Cortex of kidney (tissue), 1 donor: ENCODE measurements at places on chromosomes 6 and 20.

- no peak for DNase-seq
Observed at GRCh38 chr6:161660666-161661571, 387.1 kb upstream of the AGPAT4 start.

- DNase-seq: no peak
Observed at GRCh38 chr6:159430323-159430722, 261.1 kb downstream of the FNDC1 start.

- DNase-seq: no peak
Observed at GRCh38 chr6:138541823-138542481, 42.7 kb upstream of the NHSL1 start.

- no peak for DNase-seq
Observed at GRCh38 chr20:24452498-24453127, 16.8 kb upstream of the SYNDIG1 start.

GRCh38 chr6:170279977-170280688, 10.7 kb downstream of the DLL1 start:
- DNase-seq: no peak

DNA sequence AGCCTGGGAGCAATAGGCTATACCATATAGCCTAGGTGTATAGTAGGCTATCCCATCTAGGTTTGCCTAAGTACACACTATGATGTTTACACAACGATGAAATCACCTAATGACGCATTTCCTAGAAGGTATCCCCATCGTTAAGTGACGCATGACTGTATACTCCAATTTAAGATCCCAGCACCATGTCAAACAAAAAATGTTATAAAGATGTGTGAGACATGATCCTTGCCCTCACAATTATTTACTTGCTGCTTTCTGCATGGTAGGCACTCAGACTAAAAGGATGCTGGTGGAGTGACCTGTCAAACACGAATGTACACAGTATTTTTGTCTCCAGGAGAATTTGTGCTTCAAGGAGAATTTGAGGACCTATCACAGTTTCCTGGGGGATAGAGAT, 32.3 kb downstream of the SNAP25 start:
- no peak for DNase-seq

DNA sequence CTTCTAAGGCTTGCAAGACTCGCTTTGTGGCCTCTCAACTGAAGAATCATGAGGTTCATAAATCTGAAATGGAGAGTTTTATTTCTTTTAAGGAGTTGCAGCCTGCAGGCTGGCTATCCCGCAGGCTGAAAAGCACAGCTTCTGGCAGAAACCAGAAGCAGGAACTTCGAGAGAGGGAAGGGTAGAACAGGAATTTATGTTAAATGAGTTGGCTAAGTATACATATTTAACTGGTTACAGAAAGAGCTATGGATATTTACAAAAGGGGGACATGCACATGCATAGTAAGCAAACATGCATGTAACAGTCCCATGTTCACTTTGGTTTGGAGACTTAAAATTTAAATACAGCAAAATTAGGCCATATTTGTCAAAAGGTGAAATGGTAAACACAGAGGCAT, 787.0 kb downstream of the TFAP2A start:
- DNase-seq: no peak

DNA sequence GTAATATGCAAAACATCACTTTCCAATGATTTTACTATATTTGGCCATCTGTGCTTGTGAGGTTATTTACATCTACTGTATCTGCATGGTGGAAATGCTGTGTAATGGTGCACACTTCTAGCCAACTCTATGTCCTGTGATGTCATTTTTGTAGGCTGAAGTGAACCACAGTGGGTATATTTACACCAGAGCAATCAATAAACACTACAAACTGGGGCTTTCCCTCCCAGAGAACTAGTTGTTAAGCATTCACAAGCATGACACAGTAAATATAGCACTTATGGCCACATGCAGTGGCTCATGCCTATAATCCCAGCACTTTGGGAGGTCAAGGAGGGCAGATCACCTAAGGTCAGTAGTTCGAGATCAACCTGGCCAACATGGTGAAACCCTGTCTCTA, 4.9 kb downstream of the SLC22A2 start:
- no peak for DNase-seq

GRCh38 chr20:37456948-37457347, 64.1 kb upstream of the NNAT start:
- DNase-seq: no peak

GRCh38 chr6:98295515-98296175, 538.7 kb upstream of the POU3F2 start:
- DNase-seq: no peak

DNA sequence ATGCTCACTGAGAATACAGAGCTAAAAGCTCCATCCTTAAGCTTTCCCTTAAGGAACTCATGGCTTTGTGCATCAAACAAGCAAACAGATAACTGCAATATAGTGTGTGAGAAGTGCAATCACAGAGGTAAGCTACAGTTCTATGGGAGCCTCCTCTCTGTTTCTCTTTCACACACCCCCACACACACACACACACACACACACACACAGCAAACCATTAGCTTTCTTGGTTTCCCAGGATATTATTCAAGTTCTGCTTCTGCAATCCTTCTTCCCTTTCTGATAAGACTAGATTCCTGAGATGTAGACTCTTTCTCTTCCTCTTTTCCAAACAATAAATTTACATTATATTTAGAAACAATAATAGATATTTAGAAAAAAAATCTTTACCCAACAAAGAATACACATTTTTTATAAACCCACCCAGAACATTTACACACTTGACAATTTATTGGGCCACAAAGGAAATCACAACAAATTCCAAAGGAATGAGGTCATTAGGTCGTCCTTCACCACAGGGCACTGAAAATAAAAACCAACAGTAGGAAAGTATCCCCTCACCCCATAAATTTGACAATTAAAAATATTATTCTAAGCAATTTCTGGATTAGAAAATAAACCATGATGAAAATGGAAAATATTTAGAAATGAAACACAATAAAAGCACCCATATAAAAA, 9.3 kb upstream of the GFOD1 start:
- DNase-seq: no peak

DNA sequence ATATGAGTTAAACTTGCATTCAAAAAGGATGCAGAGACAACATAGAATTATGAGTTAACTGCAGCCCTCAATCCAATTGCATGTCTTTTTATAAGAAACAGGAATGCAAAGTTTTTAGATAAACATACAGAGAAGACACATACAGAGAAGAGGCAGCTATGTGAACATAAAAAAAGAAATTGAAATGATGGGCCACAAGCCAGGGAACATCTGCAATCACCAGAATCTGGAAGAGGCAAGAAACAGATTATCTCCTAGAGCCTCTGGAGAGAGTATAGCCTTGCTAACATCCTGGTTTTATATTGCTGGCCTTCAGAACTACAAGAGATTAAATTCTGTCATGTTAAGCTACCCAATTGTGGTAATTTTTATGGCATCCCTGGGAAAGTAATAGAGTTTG, 257.2 kb upstream of the EYS start:
- no peak for DNase-seq

- no peak for DNase-seq
Observed at GRCh38 chr20:56626367-56627121, 2.6 kb upstream of the TFAP2C start.

DNA sequence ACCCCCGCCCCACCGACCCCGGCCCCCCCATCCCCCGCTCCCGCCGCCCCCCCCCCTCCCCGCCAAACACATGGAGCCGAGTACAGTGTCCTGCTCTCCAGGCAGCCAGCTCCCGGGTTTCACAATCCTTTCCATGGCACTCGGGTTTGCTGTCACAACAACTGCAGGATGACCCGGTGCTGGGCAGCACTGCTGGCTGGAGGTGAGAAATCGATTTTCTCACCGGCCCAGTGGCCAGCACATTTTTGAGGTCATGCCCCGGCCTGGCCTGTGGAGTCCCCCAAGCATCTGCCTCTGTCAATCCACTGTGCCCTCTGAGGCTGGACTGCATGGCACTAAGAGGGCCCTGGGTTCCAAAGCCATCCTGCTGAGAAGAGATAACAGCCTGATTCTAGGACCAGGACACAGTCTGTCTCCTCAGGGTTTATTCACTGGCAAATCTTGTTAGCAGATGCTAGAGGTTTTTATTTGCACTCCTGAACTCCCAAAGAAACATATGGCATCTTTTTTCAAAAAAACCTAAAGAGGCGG, 129.5 kb downstream of the NFATC2 start:
- DNase-seq: no peak

GRCh38 chr6:37620519-37620918, 77.2 kb downstream of the MDGA1 start:
- DNase-seq: no peak

DNA sequence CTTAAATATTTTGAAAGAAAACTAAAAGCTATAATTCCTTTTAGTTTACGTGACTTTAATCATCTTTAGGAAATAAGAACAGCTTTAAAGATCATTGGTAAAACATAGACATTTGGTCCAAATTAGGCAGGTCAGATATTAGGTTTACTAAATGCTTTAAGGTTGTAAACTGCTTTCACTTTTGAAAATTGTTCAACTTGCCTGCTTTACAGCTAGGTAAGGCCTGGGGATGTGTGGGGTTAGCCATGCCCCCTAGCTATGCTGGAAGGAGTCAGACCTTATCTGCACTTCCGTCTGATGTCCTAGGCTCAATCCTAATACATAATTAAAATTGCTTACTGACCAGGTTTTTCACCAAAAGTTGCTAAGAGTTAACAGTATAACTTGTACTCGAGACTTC, 30.5 kb upstream of the TPD52L1 start:
- no peak for DNase-seq

DNA sequence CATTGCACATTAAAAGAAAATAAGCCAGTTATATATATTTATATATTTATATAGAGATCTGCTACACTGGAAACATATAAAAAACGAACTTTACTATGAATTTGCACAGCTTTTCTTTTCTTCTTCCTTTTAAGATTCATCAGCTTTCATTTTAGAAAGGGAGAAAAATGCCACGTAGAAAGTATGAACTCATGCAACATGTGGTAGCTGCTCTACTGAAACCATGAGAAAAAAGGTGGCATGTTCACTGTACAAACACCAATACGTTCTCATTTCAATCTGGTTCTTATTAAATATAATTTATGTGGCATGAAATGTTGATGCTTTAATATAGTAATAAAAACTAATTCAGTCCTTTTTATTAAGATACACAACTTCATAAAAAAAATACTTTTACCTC, 68.8 kb upstream of the THEMIS start:
- no peak for DNase-seq

DNA sequence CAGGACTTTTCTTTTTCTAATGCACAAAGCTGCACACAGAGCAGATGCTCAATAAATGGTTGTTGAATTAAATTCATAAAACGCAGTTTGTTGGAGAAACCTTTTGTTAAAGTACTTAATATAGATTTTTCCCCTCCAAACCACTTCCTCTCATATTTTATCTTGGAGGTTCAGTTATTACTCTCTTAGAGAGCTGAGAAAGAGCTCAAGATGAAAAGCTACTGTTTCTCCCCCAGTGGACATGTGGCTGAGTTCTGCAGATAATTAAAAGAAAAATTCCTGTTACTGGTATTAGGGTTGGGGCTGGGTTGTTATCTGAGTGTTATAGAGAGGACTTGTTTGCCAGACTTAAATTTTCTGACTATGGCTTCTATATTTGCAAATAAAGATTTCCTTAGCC, 294.0 kb downstream of the TBC1D7 start:
- no peak for DNase-seq

DNA sequence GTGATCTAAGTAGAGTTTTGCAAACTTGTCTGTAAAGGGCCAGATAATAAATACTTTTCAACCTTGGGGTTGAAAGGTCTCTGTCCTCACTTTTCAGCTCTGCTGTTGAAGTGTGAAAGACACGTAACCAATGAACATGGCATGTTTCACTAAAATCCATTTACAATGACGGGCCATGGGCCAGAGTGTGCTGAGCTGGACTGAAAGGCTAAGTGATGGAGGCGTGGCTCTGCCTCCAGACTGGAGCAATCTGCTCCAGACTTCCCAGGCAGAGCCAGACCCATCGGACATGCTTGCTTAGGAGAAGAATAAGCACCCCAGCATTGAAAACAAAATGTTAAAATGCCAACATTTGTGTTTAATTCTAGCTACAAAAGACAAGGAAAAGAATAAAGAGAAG, 41.4 kb downstream of the SCAND1 start:
- no peak for DNase-seq

DNA sequence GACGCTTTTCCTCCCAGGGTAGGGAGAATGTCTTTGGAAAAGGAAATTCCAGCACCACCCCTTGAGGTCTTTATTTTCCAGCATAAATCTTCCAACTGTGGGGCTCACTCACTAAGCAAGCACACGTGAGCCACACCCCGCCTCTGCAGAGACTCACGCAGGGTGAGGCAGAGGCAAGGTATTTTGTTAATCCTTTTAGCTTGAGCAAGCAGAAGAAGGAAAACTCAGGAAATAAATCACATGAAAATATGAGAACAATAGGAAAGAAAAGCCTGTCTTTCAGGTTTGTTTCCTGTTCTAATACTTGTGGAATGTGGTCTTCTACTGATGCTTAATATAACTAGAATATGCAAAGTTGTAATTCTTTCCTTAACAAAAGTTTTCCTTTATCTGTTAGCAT, 4.1 kb upstream of the PHACTR2 start:
- no peak for DNase-seq

- DNase-seq: no peak
Observed at GRCh38 chr20:64268174-64268573, 12.6 kb downstream of the PCMTD2 start.

GRCh38 chr6:26068036-26068435, 19.2 kb upstream of the HFE start:
- no peak for DNase-seq
